Tibial nerve (tissue), 4 donors: ENCODE measurements at places on chromosomes 2 and 18.
A peak's percentile ranks its signal among the peaks of the same experiment; 100 is the strongest.

DNA sequence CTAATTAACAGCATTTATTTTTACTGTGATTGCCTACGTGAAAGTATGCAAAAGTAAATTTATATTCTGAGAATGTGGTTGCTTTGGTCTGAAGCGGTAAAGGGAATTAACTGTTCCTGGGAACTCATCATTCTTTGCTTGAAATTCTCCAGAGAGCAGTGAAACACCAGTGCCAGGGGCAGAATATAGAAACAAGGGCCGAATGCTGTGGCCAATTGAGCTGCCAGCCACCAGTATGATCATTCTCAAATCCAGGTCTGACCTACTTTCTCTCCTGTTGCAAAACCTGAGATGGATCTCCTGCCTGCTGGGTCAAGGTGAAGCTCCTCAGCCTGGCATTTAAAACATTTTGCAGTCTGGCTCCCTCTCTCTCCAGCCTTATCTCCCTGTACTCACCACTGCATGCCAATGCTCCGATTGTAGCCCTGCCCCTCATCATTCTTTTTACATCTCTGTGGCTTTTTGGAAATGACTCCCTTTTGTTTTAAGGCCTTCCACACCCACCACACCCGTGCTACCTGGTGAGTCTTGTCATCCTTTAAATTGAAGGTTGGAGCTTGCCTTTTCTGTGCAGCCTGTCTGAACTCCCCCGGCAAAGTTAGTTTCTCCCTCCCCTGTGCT lies 94.5 kb upstream of the TMEM178A start:
- no peak for DNase-seq

DNA sequence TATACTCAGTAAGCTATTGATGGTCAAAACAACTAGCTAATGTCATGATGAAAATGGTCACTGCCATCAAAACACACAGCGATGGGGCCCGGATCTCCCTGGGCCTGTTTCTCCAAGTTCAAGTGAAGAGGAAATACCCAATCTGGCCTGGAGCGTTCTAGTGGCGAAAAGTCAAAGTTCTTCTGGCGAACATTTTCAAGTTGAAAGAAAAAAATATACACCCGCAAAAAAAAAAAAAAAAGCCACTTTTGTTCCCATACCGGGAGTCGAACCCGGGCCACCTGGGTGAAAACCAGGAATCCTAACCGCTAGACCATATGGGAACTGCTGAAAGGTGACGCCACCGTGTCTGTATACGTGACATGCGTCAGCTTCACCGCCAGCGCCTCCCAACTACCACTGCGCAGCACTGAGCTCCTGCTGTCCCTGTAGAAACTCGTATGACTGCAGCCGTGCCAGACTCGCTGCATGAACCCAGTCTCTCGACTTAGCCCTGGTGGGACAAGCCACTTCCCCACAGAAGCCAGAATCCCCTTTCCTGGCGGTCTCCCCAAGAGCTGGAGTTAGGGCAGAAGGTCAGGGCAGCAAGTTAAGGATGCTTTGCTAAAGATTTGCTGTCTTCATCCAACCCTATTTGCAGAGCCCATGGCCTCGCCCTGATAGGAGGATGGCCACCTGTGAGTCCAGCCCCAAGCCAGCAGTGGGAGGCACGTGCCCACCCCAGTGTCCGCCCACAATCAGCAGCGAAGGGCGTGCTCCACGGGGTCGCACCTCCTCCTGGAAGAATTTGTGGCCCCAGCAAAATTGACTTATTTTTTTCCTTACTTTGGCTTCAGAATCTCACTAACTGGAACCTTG lies 5.6 kb upstream of the IMP4 start:
- DNase-seq, result peak; percentile 47

DNA sequence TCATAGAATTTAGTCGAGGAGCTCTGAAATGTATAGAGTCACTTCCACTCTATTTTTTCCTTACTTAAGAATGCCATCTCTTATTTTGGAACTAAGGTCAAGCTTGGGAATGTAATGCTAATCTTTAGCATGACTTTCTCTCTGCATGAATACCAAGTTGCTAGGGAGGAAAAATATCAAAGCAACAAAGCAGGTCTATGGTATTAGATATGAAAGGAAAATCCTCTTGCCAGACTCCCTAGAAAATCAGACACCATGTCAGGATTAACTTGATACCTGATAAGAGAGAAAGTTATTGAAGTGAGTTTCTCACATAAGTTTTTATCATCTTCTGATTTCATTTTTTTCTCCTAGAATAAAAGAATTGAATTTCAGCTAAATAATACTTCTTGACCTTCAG lies 341.7 kb upstream of the ZNF804A start:
- DNase-seq, result no peak

- no peak for DNase-seq
Measured at GRCh38 chr2:223688094-223688835, 86.1 kb upstream of the SCG2 start.

- DNase-seq, result peak; percentile 68
Measured at GRCh38 chr2:74439803-74440377, 1.8 kb downstream of the RTKN start.

DNA sequence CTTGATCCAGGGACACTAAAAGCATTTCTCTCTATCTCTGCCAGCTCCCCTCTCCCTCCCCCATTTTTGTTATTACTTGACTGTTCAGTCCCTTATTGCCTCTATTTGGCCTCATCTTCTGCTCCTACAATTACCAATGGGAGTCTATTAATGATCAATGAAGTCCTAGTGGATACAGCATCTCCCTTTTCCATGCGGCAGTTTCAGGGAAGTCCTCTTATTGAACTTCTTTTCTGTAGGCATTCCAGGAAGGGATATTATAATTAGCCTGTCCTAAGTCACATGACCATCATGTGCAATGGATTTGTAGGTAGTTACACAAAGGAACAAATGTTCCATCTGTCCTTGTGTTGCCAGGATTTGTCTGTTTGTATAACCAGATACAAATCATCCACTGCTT lies 495.1 kb upstream of the CNTNAP5 start:
- no peak for DNase-seq

DNA sequence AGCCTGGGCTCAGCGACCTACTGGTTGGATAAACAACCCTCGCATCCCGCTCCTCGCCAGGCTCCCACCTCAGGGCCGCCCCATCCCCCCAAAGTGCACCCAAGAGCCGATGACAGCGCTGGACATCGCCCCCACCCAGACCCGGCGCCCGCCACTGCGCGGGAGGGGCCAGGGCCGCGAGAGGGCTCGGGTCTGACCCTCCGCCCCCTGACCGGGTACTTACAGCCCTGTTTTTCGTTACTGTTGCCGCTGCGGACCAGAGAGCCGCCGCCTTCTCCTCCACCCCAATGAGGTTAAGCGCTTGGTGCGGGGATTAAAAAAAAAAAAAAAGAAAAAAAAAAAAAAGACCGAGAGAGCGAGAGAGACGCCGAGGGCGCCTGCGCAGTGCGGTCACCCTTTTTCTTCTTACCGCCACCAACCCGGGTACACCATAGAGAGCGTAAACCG lies at the start of gene CLASP1:
Gene CLASP1, minus strand, starts transcription at position 314 of the 447 bp plus-strand sequence. CDS start 43,567 bp downstream, outside the sequence.
- DNase-seq, result no peak

DNA sequence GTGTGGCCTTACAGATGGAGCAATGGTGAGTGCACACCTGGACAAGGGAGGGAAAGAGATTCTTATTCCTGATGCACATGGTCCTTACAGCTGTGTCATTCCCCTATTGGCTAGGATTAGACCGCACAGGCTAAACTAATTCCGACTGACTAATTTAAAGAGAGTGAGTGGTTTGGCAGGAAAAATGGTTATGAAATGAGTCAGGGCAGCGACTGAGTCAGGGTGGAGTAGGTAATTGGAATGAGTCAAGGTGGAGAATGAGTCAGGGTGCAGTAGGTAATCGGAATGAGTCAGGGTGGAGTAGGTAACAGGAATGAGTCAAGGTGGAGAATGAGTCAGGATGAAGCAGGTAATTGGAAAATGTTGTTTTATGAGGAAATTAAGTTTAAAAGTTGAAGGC lies 1353.7 kb upstream of the LRRTM1 start:
- DNase-seq, result no peak

DNA sequence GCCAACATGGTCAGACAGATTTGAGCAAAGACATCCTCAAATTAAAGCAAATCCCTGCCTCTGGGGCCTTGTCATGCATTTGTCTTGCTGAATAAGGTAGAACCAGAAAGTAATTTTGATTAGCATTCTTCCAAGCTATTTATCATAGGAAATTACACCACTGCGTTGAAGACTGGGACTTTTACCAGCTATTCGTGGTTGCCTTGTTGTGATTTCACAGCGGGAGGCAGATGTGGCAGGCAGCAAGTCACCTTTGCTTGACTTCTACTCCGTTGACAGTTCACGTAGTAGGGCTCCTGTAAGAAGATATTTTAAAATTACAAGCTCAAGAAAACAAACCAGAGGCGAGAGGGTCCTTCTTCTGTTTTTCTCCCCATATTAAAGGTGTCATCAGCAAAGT lies 80.6 kb downstream of the EN1 start:
- DNase-seq, result no peak

GRCh38 chr18:59276047-59276446 lies 2.8 kb upstream of the RAX start:
- no peak for DNase-seq

- DNase-seq, result no peak
Measured at GRCh38 chr2:159148901-159149300, 137.6 kb downstream of the WDSUB1 start.

- DNase-seq, result no peak
Measured at GRCh38 chr2:6011921-6012320, 319.7 kb downstream of the SOX11 start.

DNA sequence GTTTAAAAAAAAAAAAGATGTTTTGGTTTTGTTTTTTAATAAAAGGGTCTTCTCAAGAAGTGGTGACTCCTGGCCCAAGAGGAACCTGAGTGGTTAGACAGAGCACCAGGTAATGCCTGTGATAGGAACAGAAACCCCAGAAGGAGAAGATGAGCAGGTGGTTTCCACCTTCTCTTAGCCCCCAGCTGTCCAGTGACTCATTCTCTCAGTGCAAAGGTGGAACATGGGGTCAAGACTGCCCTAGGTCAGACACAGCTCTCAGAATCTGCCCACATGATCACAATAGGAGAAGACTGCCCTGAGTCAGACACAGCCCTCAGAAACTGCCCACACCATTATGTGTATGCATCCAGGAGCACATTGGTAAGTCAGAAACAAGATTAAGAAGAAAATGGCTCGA lies 61.8 kb downstream of the TBC1D8 start:
- DNase-seq, result no peak

- peak; percentile 73 for DNase-seq
Measured at GRCh38 chr2:62456721-62457539, 49.1 kb downstream of the TMEM17 start.

DNA sequence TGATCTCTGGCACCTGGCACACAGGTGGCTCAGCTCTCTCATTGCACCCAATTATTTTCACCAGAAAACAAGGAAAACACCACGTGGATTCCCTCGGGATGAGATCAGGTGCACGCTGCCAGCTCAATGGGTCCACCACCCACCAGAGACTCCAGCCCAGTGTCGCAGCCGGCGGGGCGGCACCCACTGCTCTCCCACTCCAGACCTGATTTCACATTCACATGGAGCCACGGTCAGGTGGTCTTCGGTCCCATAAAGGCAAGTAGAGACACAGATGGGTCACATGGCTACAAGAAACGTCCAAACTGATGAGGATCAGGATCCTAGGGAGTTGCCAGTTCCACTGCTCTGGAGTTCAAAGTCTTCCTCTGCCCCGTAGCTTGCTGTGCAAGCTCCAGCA lies 217.6 kb downstream of the ANKRD30B start:
- DNase-seq, result no peak

- no peak for DNase-seq
Measured at GRCh38 chr18:74836296-74837139, 238.8 kb downstream of the ZNF407 start.

- no peak for DNase-seq
Measured at GRCh38 chr2:73984203-73984921, at the start of gene TET3. TSS of gene TET3 (plus strand) at chr2:73984910. CDS start at chr2:73986404, 1,494 bp downstream.

- DNase-seq, result no peak
Measured at GRCh38 chr2:41320491-41320890, 727.3 kb upstream of the PKDCC start.

DNA sequence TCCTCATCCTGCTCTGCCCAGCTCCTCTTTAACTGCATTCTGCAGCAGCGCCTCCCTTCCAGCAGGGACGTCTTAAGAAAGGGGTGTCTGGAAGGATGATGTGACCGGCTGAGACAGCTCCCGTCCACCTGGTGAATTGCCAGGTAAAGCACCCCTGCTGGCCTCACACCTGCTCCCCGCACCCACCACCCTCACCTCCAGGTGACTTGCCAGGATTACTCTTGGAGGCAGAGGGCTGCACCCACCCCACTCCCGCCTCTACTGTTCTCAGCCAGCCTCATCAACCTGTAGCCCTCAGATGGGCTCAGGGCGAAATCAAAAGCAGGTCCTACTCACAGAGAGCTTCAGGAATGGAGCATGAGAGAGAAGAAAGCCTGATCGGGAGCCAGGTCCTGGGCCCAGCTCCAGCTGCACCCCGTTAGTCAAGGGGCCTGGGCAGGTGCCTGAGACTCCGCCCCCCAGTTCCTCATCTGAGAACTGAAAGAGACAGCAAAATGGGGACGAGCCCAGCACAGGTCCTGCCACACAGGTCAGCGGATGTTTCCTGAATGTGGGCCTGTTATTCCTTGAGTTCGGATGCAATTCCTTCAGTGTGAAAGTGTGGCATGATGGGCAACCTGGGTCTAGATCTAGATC lies 5.6 kb downstream of the ADRA2B start:
- DNase-seq, result no peak

DNA sequence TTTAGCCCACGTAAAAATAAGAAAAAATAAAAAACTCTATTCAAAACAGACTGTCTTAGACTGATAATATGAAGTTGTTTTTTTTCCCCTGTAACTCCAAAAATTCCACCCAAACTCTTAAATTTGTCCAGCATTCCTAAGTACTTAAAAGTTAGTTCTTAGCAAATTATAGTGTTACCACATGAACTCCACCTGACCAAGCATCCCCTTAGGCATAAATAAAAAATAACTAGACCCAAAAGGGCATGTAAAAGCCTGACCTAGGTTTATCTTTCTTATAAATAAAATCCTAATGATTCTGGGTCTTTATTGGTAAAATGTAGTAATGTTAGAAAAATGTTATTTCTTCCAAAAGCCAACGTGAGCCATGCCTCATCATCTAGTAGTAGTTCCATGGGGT lies 54.3 kb downstream of the TTC21B start:
- DNase-seq, result no peak
